ENCODE measurements at places on chromosomes 6 and 20. TPM values are rescaled to one million over a fixed set of nuclear protein-coding genes. Genes with fewer than 3 reads are reported as not detected.

The SLC17A3 gene
- not detected for total RNA-seq

The DNAH8 gene
- not detected for total RNA-seq

The HLA-DQB2 gene
- total RNA-seq = 3.0 TPM

GRCh38 chr6:37083243-37084138 lies 78.0 kb downstream of the FGD2 start:
- no peak for DNase-seq

DNA sequence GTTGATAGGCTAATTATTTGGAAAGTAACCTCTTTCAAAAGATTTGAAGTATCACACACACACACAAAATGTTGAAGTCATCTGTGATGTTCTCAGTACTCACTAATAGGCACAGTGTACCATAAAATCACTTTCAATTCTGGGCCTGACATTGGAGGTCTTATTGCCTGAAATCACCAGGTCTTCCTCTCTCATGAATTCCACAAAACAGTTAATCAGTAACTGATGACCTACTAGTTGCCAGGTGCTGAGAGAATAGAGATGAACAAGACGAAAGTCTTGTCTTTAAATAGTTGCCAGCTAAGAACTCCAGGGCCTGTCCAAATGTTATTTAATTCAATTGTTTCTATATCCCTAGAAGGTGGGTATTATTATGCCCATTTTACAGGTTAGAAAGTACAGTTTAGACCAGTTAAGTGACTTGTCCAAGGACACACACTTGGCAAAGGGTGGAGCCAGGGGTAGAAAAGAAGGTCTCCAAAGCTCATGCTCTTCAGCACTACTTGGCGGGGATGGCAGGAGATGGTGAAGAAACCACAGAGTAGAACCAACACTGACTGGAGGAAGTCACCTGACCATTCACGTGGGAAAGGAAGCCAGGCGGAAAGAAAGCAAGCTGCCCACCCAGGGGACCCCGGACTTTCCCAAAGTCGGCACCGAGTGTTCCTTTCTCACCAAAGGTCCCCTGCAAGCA lies 116.4 kb downstream of the KIF6 start:
- DNase-seq = no peak

DNA sequence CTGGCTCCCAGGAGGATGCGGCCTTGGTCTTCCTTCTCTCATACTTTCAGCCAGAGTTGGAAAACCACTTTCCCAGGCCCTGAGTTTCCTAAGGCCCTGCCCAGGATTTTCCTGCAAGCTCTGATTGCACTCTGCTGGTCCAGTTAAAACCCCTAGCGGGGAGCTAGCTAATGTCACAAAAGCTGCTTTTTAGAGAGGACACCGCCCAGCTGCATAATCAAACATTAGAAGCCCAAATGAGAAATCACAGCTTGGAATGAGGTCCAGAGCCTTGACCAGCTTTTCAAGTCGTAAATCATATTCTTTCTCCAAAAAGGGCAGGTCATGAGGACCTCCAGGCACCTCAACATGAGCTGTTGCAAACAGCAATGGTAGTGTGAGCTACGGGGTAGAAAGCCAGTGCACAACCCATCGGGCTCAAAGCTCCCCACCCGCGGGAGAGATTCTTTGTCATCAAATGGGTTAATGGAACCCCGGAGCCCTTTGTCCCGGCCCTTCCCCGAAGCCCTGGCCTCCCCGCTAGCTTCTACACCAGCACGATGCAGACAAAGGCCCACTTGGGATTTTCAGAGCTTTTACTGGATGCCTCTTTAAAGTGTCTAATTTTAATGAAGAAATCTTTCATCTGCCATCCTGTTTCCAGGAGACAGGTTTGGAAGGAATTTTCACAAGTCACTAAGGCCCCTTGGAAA lies 134.0 kb downstream of the SCML4 start:
- no peak for DNase-seq

GRCh38 chr6:168049706-168050224 lies 29.2 kb downstream of the FRMD1 start:
- DNase-seq = no peak

- no peak for DNase-seq
Observed at GRCh38 chr20:60132162-60132826, 174.1 kb downstream of the CDH26 start.

GRCh38 chr6:1363729-1364572 lies 25.4 kb upstream of the FOXF2 start:
- no peak for DNase-seq

GRCh38 chr6:158706369-158706982 lies 56.6 kb downstream of the SYTL3 start:
- DNase-seq = no peak

DNA sequence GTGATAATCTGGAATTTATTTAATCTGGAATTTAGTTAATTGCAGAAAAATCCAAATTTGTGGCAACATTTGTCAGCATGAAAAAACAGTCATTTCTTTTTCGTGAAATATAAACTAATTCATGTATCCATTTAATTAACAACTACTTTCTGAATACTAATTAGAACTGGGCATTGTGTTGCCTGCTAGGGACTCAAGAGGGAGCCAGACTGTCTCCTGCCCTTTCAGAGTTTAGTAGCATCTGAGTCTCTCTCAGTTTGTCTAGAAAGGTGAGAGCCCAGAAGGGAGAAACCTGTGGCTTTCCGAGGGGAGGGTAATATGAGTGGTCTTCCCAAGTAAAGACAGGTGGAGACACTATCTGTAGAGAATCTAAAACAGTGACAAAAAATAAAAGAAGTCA lies 210.9 kb upstream of the HDDC2 start:
- DNase-seq = no peak

GRCh38 chr20:45322952-45323383 lies 14.9 kb upstream of the MATN4 start:
- DNase-seq = no peak

DNA sequence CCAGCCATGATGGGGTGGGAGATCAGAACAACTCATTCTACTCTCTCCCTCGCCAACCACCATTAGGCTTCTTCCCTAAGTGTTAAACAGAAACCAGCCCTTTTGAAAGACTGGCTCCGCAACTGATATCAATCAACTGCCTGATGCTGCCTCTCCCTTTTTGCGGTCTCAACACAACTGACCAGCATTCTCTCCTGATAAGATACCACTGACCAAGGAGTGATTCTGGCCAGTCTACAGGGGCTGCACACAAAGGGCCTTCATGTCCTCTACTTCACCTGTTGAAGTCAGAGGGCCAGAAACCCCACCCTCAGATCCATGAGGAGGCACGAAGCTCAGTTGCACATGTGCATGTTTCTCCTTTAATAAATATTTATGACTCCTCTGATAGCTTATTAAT lies 145.1 kb downstream of the CD24 start:
- no peak for DNase-seq

DNA sequence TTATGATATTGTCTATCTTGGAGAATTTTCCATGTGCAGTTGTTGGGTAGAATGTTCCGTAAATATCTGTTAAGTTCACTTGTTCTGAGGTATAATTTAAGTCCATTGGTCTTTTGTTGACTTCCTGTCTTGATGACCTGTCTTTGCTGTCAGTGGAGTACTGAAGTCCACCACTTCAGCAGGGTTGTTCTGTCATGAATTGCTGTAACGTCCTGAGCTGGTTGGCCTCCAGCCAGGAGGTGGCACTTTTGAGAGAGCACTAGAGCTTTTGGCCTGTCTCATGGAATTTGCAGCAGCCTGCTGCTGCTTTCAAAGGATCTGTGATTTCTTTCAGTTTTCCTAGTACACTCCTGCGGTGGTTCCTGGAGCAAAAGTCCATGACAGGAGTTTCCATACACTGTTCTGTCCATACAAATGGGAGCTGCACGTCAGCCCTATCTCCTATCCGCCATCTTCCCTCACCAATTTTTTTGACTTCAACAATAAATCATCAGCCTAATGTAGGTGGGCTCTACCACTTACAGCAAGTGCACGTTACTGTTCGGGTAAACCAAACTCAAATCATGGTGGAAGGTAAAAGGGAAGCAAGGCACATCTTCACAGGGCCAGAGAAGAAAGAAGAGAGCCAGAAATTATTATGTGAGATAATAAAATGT lies 46.9 kb upstream of the TRERF1 start:
- DNase-seq = no peak

DNA sequence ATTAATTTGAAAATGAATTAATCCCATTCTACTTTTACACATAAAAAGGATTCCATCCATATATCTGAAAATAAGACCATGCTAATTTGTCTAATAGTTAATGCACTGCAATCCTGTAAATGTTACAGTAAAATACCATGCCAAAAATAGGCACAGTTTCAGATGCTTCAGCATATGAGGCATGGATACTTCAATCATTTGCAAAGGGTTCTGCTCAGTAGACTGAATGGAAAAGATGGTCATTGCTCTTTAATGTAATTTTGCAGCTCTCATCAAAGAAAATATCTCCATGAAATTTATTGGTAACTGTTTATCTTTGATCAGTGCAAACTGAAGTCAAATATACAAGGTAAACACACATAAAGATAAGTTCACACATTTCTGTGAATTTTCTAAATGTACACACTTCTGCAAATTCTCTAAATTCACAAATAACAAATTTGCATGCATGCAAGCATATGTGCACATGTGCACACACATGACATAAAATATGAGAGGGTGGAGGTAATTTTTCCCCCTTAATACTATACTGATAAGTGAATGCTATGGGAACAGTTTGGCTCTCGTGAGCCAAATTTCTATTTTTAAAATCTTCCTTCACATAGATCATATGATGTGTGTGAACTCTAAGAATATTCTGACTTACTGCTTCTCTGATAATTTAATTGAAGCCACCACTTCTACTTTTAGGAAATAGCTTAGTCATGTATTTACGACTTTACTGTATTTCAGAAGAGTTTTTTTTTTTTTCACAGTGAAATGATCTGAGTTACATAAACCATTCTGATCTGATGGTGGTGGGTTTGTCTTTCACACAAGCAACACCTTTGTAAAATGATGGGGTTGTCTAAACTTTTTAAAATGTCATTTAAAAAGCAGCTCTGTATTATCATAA lies 996.8 kb upstream of the CITED2 start:
- DNase-seq = no peak
